C1 segment of cervical spinal cord (tissue), 14 donors: ENCODE measurements at places on chromosomes 2 and 18.

DNA sequence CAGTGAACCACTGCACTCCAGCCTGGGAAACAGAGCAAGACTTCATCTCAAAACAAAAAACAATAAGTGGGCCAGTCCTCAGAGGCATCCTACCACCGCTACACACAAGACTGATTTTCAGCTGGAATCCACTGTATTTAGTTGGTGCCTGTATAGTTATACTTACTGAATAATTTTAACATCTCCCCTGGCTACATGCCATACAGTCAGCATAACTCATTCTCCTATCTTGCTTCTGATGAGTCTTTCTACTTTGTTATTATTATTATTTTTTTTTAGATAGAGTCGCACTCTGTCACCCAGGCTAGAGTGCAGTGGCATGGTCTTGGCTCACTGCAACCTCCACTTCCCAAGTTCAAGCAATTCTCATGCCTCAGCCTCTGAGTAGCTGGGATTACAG is 19.9 kb upstream of the CAB39 start:
- DNase-seq = no peak

- DNase-seq = no peak
These were observed 145.7 kb upstream of the GLI2 start for GRCh38 chr2:120589771-120590608.

DNA sequence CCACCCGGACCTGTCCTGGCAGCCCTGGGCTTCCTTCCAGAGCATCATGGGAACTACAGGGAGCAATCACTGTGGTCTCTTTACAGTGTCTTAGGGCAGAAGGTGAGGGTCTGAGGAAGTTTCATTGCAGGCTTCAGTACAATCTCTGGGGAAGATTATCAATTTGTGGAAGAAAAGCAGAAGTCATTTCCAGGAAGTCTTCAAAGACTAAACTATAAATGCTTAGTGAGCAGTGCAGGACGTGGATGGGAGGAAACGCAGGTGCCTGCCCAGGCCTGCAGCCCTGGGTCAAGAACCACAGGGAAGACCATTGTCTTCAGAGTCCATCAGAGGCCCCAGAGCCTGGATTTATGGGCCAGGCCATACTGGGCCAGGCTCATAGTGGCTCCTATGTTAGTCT is 54.3 kb downstream of the INO80C start:
- DNase-seq = no peak

DNA sequence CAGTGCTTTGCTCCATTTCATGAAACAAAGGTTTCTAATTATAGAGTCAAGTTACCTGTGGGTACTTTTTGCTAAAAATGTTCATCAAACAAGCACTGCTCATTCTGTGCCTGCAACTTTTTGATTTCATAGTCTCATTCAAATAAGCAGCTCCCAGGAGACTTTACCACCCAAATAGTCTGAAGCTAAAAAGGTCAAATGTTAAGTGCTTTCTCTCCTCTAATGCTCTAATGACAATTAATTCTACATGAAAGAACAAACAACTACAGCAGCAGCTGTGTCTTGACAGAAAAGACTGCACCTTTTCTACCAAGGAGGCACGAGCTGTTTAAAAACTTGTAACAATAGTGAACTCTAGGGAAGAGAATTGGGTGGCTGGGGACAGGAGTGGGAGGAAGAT is 65.3 kb downstream of the CCDC93 start:
- no peak for DNase-seq

DNA sequence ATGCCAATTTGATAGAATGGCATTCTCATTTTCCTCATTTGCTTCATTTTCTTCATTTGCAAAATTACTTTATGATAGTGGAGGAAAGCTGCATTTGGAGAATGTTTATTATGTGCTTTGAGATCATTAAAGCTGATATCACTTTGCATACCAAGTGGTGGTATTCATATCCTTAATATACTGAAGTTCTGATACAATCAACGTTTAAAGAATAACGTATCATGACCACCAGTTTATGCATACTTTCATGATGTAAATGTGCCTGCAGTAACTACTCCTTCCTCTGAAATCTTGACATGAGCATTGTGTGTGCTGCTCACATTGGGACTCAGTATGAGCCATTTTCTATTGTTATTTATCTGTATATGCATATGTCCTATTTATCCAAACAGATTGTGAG is 302.1 kb downstream of the ARHGAP15 start:
- DNase-seq = no peak

DNA sequence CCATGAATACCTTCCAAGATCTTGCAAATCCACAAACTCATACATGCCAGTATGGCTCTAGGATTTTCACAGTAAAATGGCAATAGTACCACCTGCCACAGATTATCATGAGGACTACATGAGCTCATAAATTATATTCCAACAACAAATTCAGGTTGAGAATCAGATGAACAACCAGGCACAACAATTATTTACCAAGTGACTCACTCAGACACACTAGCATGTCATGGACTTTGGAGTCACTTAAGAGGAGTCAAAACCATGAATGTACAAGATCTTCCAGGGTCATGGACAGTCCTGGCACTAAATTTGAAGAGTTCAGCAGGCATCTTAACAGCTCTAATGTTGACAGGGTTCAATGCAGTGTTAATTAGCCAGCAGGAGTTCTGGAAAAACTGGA is 34.4 kb upstream of the BZW1 start:
- DNase-seq = no peak
